ENCODE measurements at places on chromosomes 2 and 18.
A peak's percentile ranks its signal among the peaks of the same experiment; 100 is the strongest.

GRCh38 chr2:64880193-64880951 lies 108.8 kb upstream of the SLC1A4 start:
- no peak for DNase-seq

- peak; percentile 94 for DNase-seq
Observed at GRCh38 chr18:9025091-9025838, 77.2 kb upstream of the NDUFV2 start.

- no peak for DNase-seq
Observed at GRCh38 chr2:197181491-197181890, 129.1 kb downstream of the ANKRD44 start.

GRCh38 chr2:65142515-65142914 lies 12.6 kb upstream of the RAB1A start:
- DNase-seq = no peak

DNA sequence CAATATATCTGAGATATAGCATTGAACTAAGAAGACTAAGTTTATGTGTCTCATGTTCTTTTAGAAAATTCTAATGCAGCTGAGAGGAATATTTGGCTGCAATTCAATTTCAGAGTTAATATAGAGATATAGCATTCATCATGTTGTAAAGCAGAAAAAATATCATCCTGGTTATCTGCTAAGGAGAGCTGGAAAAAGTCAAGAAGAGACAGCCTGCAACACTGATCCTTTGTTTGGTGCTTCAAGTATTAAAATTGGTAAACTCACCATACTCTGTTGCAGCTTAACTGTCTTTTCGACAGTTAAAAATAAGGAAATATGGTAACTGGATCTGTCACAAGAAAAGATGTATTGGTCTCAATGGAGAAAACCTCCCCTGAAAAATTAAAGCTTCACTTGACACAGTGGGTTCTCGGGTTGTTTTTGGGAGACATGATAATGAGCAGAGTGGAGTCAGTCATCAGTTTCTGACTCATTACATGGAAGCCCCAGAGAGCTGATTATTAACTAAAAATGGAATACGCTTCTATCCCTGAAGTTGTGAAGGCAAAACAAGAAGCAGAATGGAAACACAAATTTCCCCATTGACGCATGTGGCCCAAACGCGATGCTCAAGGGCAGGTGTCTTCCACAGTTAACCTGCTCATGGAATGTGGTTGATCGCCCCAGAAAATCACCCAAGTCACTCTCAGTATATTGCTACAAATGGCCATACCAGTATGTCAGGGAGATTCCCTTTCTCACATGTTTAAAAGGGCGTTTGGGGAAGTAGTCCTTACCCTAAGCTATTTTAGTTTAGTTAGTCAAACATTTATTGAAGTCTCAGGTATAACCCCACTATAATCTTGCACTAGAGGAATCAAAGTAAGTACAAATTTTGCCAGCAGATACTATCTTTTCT lies 8.2 kb downstream of the BCL2 start:
- DNase-seq = no peak

GRCh38 chr2:219289537-219290361 lies 10.6 kb downstream of the DNAJB2 start:
- peak; percentile 79 for DNase-seq

GRCh38 chr18:710418-711300 lies 1.8 kb downstream of the ENOSF1 start:
- DNase-seq = no peak

DNA sequence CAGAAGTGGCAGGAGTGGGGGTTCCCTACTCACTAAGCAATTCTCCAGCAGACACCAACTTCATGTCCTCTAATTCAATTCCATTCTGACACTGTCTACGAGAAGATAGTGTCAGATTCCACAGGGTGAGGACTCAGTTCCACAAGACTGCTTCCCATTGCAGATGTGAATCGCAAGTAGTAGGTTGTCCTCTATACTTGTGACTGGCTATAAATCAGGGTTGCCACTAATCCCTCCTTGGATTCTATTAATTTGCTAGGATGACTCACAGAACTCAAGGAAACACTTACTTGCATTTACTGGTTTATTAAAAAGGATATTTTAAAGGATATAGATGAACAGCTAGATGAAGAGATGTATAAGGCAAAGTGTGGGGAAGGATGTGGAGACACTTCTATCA lies 184.1 kb upstream of the ACVR2A start:
- no peak for DNase-seq

DNA sequence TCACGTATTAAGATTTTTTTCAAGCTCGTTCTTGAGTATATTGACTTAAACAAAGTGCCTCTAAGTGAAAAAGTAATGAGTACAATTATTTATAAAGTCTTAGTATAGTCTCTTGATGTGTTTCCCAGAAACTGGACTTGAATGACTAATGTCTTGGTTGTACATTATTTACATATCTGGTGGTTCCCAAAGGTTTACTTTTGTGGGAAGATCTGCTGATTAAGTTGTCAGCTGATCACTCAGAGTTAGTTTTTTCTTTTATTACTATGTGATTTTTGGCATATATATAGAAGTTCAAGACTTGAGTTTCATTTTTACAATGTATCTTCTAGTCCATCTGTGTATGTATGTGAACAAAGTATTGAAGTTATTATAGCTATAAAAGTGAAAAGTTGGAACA lies 29.5 kb downstream of the RNF144A start:
- peak; percentile 0 for DNase-seq

DNA sequence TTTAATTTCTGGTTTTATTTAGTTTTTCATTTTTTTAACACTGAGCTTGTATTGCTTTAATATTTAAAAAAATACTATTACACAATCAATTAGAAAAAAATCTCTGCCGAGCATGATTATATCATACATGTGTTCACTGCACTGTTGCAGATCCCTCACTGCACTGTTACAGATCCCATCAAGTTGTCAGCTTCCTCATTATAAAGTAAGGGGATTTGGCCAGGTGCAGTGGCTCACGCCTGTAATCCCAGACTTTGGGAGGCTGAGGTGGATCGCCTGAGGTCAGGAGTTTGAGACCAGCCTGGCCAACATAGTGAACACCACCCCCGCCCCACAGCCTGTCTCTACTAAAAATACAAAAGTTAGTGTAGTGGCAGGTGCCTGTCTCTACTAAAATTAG lies 33.0 kb upstream of the METTL21A start:
- no peak for DNase-seq

DNA sequence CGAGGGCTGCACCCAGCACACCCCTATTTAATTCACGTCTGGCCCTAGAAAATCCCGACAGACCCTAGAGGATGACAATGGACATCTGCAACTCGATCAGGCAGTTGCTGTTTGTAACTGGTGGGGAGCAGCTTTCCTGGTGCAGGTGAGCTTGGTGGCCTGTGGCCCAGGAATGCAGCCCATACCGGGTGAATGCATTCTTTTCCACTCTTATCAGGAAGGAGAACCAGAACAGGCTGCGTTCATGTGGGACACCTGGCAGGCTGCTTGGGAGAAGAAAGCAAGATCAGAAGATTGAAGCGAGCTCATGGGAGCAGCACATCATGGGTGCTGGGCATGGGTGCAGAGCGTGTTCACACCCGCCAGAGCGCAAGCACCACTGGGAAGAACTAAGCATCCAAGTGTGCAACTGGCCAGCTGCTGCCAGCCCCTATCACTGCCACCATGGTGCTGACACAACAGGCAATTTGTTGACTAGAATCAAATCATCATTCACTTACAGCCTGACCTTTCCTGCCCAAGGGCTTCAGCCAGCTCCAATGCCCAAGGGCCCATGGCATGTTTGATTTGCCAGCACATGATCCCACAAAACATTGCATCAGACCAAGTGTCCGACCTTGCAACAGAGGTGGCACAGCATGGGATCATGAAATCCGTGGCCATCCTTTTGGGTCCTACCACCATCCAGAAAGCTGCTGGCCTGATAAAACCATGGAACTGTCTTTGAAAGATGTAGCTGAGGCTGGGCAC lies 241.7 kb upstream of the ID2 start:
- no peak for DNase-seq

- no peak for DNase-seq
Observed at GRCh38 chr2:48525269-48525943, 4.5 kb upstream of the STON1 start.

DNA sequence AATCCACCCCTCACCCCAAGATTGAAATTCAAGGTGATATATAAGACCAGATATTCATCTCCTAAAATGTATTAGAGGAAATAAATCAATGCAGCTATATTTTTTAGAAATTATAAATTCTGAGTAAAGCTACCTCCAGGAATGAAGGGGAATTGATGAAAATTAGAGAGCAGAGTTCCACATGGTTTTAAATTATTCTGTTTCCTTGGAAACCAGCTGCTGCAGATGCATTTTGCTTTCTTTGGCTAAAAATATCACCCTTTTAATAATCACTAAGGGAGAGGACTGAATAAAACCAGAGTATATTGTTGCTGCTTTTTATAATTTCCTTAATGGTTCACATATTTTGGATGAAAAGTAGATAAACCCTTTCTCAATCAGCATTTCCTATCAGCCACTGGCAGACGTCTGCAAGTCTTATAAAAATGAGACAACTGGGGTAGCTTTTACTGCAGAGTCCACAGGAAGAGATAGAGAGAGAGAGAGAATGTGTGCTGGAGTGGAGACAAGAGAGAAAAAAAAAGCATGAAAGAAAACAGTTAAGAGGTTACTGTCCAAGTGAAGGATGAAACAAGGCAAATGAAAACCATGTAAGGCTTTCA lies 2.0 kb downstream of the CSRNP3 start:
- no peak for DNase-seq

GRCh38 chr18:10074110-10074509 lies 160.3 kb downstream of the VAPA start:
- DNase-seq = no peak

DNA sequence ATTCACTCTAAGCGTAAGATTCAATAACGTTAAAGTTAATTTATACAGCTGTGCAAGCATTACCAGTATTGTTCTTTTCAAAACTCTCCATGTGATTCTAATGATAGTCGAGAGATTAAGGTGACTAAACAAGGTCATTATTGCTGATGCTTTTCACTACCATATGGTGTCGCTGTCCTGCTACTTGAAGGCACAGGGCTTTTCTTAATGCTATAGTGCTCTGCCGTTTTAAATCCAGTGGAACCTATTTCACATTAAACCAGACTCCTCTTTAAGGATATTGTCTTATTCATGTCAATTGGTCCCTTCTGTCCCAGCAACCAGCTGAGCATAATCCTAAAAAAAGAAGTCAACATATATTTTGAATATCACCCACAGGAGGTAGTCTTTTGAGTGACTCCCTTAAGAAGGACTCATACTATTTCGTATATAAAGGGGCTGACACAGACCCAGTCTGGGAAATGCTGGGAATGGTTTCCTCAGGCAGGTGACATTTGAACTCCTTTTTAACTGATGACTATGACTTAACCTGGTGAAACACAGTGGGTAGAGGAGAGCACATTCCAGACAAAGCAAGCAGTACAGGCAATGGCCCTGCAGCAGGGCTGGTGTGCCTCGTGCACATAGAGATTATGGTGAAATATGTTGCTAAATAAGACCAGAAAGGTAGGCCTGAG lies 53.9 kb upstream of the CYTIP start:
- DNase-seq = peak; percentile 49

DNA sequence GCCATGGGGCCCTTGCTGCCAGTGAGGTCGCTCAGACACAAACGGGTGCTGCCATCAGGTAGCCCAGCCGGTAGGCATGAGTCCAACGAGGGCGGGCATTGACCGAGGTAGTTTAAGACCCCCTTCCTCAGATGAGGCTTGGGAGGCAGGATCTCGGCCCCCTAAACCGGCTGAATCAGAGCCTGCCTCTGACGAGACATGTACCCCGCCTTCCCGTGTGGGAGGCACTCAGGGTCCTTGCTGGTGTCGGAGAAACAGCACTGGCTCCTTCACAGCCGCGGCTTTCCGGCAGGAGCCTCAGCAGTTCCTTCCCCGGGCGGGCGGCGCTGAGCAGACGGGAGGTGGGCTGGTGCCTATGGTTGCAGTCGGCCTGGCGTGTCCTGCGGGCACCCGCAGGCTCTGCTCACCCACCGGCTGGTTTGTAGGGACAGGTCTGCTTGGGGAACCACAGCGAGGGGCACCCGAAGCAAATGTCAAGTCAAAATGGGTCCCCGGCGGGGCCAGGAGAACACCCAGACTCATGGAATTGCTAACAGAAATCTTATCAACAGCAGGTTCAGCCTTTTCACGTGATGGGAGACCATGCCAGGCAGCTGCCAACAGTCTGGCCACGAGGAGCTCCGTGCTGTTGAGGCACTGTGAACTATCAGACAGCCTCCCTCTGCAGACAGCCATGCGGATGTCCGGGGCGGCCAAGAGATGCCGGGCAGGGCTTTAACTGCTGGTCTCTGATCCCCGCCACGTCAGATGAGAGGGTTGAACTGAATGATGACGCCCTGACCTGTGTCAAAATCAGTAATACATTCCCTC lies 2.8 kb downstream of the KCNG2 start:
- no peak for DNase-seq

All from LHCN-M2 (cell line).